OCI-M1 (cell line): ENCODE measurements at places on chromosomes 4 and X.

DNA sequence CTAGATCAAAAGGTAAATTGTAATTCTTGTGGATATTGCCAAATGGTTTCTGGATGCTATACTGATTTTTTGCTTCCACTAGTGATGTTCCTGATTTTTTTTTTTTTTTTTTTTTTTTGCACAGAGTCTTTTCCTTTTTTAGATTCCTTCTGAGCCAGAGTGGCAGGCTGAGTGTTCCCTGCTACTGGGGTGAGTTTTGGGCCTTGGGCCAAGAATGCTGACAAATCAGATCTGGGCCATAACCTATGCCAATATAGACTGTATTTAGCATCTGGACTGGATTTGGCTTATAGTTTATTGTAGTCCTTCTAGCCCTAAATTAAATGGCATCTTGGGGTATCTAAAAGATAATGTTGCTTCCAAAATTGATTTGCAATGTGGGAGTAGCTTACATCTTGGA is 52.8 kb downstream of the REPS2 start:
- DNase-seq: no peak

- peak; percentile 45 for DNase-seq
Observed at GRCh38 chr4:188780686-188781085, 641.4 kb downstream of the TRIML1 start.

- peak; percentile 2 for DNase-seq
Observed at GRCh38 chrX:1911401-1912128, 296.7 kb downstream of the ASMT start.

GRCh38 chr4:168098248-168098717 is 5.9 kb downstream of the ANXA10 start:
- no peak for DNase-seq

GRCh38 chrX:25860322-25860721 is 277.8 kb upstream of the MAGEB18 start:
- no peak for DNase-seq

- DNase-seq: peak; percentile 23
Observed at GRCh38 chr4:148444296-148445070, 2.3 kb upstream of the NR3C2 start.

- DNase-seq: peak; percentile 19
Observed at GRCh38 chr4:46392421-46392820, 2.5 kb upstream of the GABRA2 start.

DNA sequence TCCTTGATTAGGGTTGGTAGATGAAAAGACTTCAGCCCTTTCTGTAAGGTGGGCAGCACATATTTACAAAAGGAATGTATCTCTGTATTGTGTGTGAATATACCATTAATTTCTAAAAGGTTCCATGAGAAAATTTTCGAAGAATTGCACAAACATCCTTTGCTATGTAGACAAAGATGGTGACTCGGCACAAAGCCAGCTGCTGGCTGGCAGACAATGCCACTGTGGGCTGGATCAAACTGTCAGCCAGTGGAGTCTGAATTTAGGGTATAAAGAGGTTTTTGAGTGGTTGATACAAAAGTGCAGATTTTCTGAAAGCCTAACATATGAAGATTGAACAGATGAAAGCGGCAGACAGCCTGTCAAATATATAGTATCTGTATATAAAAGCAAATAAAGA is 5.6 kb upstream of the TXK start:
- DNase-seq: no peak

DNA sequence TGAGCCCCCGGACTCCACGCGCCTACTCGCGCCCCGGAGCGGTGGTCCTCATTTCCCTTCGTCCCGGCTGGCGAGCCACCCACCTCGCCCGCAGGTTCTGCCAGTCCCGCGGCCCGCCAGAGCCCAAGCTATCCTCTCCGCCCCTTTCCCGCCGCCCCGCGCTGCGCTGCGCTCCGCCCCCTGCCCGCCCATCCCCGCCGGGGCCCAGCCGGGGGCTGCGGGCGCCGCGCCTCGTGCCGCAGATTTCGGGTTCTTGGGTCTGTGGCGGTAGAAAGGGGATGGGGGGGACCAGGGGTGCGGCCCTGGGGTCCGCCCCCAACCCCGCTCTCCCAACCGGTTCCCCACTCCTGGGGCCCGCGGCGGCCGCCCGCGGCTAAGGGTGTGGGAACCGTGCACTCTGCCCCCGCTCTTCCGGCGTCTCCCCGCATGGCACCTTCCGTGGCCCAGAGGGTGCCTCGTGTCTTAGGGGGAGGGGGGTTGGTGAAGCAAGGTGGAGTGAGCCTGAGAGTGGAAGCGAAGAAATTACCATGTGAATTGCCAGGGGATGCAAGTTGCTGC is 650.8 kb upstream of the DIPK2B start:
- DNase-seq: no peak

DNA sequence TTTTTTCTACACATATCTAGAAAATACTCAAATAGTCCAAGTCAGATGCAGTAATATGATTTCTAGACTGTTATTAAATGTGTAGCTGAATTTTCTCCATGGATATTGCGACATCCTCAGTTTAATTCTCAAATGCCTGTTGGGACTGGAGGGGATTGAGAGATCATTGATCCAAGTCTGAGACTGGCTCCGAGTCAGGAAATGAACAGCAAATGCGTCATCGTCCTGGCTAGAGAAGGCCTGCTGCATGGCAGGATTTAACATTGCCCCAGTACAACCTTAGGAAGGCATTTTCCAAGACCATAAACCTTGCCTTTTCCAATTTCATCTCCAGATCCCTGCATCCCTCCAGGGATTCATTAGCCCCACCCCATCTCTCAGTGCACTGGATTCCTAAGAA is 56.6 kb upstream of the SLC6A14 start:
- DNase-seq: no peak

- no peak for DNase-seq
Observed at GRCh38 chr4:87669373-87669772, 19.3 kb downstream of the DMP1 start.

GRCh38 chr4:148445071-148445859 is 3.1 kb upstream of the NR3C2 start:
- peak; percentile 35 for DNase-seq

DNA sequence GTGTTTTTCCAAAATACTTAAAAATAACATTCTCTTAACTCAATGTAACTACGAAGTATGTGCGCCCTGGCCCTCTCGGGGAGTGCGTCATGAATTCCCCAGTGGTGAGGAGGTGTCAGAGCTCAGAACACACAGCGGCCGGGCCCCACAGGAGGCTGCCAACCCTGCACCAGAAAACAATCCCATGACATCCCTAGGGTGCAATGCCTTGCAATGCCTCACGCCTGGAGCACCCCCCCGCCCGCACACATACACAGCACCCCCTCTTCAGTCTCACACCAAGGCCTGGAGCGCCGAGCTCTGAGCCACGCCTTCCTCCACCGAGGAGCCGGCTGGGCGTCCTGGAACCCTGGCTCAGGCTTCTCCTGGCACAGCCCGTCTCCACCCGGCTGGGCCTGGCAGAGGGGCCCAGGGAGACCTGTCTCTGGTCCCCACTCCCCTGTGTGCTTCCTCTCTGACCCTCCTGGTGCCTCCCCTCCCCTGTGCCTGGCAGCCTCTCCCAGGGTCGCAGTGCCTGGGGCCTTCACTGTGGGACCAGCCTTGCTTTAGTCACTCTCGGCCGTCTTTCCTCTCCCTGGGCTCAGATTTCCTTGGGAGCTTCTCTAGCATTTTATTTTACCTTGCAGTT is 108.2 kb upstream of the ADRA2C start:
- no peak for DNase-seq

DNA sequence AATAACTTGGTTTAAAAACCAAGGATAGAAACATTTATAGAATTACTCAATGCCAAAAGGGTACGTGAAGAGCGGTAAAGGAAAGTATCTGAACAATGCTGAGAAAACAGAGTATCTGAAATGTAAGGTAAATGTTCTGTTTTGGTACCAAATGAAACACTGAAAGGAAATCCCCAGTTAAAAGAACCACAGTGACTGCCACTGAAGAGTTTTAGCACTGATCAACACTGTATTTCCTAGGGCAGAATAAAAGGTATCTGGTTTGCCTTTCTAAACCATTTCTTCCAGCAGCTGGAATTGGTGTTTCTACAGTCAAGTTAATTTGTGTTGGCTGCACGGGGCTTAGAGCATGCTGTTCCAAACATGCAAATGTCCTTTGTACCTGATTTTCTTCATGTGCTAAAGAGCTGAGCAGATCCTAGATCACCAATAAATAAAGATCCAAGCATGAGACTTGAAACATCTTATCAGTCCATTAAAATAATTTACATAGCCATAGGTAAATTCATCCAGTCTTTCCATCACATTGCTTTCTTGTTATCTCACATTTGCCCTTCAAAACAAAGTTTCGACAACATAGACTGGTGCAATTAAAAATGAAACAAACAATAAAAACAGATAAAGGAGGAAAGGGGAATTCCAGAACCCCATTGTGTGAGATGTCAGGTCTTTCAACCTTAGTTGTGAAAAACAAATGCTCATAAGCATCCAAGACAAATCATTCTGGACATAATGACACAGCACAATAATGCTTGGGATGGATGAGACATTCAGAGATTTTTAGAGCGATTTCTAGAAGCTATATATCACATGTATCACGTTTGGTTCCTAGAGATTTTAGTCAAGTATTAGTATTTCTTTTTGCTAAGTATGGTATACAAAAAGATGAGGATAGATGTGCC is 38.6 kb downstream of the MFAP3L start:
- no peak for DNase-seq

GRCh38 chr4:20474119-20474518 is 222.4 kb downstream of the SLIT2 start:
- DNase-seq: peak; percentile 40

GRCh38 chrX:68703369-68703768 is 55.9 kb downstream of the STARD8 start:
- DNase-seq: no peak

GRCh38 chr4:105061731-105062130 is 84.9 kb upstream of the TET2 start:
- peak; percentile 89 for DNase-seq

DNA sequence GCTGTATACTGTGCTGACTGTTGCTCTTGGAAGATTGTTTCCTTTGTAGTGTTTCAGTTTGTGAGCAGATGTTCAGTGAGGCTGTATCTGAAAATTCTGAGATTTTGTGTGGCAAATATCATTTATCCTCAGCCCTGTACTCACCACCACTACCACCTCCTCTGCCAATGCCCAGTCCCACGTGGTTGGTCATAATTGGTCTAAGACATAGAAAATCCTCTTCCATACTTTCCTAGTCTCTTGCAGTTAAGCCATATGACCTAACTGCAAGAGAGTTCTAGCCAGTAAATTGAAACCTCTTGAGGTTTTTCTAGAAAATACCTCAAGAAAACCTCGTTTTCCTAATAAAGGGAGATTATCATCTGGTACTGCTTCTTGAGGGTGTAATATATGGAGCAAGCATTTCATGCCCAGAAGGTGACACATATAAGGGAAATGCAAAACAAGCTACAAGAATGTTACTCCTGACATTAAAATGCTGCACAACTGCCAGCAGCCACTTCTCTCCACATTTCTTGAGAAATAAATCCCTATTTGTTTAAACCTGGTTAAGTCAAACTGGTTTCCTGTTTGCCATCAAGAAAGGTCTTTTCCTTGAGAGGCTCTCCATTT is 32.8 kb downstream of the ABCE1 start:
- DNase-seq: peak; percentile 83

GRCh38 chr4:5968246-5968645 is 50.0 kb downstream of the C4orf50 start:
- DNase-seq: no peak

DNA sequence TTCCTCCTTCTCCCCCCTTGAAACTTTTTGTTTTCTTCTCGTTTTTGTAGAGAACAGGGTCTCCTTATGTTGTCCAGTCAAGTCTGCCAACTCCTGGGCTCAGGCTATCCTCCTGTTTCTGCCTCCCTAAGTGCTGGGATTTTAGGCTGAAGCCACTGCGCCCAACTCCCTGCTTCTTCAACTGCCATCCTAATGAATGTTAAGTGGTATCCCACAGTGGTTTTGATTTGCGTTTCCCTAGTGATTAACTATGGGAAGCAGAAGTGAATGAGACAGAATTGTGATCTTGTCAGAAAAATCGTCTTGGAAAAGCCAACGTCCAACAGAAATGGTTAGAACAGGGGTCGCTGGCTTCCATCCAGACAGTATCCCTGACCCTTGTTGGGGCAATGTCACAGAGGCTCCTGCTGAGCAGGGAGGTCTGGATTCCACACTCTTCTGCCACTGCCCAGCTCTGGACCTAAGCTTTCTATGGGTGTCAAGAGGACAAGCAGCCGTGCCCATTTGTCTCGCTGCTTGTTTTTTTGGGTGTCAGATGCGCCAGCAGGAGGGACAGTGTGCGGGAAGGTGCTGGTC is 869 bp upstream of the ADD1 start:
- DNase-seq: peak; percentile 58

DNA sequence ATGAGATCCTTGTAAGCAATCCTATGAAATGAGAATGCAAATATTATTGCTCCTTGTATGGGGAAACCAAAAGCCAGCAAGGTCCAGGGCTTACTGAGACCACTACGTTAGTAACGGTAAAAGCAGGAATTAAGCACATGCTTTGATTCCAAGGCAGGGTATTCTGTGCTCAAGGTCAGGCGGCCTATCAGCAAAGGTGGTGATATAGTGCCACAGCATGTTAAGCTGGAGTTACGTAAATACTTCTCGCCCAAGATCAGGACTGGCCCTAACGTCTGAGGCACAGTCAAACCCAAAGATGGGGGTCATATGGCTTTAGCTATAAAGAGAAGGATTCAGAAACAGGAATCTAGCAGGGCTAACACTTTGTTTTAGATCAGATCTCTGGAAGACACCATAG is 27.6 kb downstream of the SLC10A7 start:
- no peak for DNase-seq
